ENCODE measurements at places on chromosomes 12 and 14.

GRCh38 chr14:60111732-60112131, 20.0 kb downstream of the PCNX4 start:
- DNase-seq, result no peak

- DNase-seq, result no peak
Observed at GRCh38 chr12:109223211-109223610, 85.9 kb downstream of the FOXN4 start.

DNA sequence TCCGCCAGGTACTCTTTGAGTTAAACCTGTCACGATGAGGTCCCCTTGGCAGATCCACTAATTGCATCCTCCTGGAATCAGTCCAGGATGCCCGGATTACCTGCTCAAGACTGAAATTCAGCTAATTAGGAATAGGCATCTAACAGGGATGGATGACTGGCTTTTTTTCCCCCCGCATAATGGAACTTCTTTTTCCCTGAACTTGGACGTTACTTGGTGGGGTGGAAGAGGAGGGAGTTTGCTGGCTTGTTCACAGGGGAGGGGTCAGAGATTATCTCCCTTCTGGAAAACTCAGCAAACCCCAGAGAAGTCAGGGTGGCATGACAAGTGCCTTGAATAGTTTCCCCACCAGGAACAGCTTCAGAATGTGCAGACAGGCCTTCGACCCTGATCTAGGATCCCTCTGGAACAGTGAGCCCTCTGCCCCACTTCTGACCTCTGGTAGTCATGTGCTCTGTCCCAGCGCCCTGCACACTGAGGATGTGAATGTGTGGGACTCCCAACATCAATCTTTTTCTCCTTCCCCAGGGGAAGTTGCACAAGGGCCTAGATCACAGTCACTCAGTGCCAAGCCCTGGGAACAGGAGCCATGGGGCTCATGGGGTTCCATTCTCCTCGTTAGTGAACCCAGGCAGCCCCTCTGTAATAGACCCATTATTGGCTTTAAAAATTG, 142.5 kb downstream of the SMOC1 start:
- DNase-seq, result no peak

GRCh38 chr14:95664066-95664465, 22.2 kb upstream of the TCL1B start:
- DNase-seq, result no peak

GRCh38 chr14:76063327-76063726, 77.8 kb downstream of the IFT43 start:
- DNase-seq, result no peak

DNA sequence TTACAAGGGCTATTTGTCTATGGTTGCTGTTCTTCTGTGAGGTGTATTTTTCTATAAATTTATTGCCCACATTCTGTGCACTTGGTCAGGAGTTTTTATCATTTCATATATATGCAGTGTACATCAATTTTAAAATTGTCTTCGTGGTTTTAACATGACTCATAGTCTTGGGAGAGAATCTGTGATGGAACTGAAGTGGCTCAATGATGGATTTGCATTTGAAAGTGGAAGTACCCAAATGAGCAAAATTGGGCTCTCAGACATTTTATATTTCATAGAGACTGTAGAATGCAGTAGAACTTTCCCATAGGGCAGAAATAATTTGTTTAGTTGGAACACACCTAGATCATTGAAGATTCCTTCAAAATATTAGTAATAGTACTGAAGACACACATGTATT, 1.9 kb upstream of the SCFD1 start:
- no peak for DNase-seq

Data from KBM-7 (cell line).